ENCODE measurements at places on chromosomes 2 and 18. TPM values are rescaled to one million over a fixed set of nuclear protein-coding genes. Genes with fewer than 3 reads are reported as not detected.

DNA sequence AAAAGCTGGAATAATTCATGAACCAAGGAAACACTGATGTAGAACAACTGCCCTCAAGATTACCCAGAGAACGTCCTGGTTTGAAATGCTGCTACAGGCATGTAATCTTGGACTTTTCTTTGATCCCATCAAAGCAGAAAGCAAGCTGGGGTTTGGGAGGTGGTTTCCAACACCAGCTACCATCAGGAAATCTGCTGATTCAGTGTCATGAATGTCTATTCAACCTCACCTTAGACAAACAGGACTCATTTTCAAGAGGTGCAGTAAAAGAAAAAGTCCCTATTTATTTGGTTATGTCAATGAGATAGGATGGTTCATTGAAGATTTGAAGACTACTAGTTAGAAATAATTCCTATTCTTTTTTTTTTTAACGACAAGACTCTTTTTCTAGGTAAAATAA is 72.7 kb downstream of the NEB start:
- no peak for DNase-seq

GRCh38 chr2:204353823-204354222 is 191.5 kb upstream of the PARD3B start:
- no peak for DNase-seq

DNA sequence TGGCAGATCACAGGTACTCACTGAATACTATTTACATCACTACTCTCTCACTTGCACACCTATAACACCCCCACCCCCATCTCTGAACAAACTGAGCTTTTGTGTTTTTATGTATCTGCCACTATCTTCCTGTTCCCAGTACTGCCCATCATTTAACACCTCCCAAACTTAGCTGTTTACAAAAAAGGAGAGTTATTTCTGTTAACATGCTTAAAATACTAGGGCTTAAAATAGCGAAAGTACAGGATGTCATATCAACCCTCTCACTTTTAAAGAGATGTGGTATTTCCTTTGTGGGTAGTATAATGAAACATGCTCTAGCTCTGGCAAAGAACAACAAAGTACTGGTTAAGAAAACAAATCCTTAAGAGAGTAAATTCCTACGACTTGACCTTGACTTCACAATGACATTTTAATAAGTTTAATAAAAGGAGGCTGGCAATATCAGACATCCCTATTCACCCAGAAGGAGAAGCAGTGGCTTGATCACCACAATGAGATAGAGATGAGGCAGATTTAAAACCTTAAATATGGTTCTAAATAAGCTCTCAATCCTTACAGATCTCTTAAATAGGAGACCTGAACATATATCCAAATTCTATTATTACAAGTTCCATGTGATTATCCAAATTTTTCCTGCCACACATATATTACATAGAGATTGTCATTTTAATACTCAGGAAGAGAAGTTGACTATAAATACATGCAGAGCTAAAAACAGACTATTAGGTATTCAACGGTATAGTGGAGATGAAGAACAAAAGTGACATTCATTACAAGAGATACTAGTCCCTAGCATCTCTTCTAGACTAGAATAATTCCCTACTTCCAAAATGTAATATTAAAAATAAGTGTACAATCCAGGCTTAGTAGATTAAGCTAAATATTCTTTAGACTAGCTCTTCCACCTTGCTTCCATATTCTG is 36.9 kb downstream of the TRAK2 start:
- DNase-seq: no peak

The SERPINB12 gene
- total RNA-seq: not detected

The TMEM247 gene
- total RNA-seq: not detected

DNA sequence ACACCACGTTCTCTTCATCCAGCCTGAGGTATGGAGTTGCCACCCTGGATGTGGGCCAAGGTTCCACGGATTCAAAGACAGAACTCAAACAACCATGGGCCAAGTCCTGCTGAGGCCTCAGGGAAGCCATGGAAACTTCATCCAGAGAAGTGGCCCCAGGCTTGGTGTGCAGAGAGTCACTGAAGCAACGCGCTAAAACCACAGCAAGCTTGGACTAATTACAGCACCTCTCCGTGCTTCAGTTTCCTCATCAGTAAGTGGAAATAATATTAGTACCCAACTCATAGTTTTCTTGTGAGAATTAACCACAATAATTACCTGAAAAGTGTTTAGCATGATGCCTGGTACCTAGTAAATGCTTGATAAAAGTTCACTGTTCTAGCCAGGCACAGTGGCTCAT is 19.2 kb upstream of the AP1S3 start:
- no peak for DNase-seq

DNA sequence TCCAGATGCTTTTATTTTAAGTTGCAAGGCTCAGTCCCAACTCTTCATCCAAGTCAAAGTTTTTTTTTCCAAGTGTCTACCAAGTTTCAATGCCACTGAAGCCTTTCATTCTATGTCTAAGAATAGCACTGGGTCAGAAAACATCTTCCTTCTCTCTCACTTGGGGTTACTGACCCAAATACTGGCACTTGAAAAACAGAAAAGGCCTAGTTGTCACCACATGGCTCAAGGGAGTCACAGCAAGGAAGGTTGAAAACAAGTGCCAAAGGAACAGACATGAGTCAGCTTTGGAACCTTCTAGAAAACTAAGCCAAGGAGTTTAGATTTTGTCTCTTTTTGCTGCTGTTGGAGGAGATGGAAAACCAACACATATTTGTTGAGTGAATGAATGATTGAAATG is 146.5 kb downstream of the COPS8 start:
- DNase-seq: no peak

GRCh38 chr2:13813236-13813635 is 819.3 kb upstream of the LRATD1 start:
- DNase-seq: peak; percentile 41

GRCh38 chr2:177398791-177399190 is 6.2 kb downstream of the AGPS start:
- no peak for DNase-seq

The CCDC85A gene
- total RNA-seq: 2.6 TPM

DNA sequence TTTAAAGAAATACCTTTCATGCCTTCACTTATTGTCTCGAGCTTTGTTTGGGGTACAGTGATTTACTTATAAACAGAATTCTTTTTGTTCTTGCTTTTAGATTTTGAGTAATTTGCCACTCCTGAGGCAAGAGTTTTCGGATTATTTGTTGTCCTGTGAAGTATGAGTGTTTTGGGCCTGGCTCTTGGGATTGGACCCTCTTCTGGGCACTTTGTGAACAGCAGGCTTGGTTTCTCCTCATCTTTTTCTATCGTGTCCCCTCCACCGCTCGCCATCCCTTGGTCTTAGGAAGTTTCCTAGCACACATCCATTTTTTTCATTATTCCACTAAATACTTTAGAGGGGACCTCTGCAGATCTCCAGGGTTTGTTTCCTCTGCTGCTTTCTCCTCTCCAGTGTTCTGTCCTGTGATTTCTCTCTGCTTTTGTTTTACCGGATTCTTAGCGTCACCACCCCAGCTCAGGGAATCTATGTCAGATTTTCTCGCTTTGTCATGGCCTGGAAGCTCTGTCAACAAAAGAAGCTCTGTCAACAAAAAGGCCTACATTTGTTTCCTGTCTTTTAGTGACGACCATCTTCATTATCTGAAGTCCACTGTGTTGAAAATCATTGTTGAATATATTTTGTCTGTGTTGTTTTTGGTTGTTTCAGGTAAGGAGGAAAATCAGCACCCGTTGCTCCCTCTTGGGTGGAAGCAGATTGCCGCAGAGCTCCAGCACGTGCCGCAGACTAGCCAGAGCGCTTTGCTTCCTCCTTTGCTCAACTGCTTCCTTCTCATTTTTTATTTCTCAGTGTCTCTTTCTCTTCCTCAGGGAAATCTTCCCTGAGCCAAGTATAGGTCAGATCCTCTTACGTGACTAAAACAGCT is 27.8 kb downstream of the ANKRD62 start:
- no peak for DNase-seq

The ZSWIM2 gene
- not detected for total RNA-seq

DNA sequence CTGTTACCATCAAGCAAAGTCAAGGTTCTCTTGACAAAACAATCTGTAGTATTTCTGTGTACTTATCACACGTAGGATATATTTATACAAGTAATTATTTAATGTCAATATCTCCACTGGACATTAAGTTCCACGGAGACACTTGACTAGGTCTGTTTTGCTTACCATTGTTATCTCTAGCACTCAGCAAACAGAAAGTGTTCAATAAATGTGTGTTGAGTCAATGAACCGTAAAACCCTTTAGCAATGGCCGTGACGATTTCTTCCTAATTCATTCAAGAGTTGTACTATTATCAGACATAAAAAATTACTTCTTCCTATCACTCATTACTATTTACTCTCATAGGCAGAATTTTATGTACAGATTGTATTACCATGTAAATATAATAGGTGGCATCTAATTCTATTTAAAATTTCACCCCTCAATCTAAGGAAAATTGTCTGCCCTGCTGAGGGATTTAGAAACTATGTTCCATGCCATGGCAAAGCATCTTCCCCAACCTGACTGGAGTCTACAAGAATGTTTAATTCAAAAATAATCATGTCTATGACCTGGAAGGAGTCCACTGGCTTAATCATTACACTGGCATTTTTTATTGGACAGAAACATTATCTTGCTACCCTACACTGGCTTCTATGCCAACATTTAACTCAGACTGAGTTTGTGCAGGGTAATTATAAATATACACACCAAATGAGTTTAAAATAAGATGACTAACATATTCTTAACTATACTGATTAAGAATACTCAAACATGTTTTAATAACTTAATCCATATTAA is 301.9 kb downstream of the ZEB2 start:
- no peak for DNase-seq

GRCh38 chr2:43175876-43176275 is 50.5 kb downstream of the ZFP36L2 start:
- no peak for DNase-seq

DNA sequence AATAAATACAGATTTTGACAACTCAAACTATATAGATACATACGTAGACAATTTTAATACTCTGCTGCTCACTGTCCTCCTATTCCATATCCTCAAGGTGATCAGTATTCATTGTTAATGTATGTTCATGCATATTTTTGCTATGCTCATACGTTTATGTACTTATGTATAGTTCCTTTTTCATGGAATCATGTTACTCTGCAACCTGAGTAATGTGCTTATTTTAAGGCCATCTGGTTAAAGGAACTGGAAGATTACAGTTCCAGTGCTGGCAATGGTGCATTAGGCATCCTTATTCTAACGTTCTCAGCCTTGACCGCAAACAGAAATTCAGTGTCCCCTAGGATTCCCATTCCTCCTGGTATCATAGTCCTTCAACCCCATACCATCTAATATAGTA is 385.0 kb upstream of the TNP1 start:
- no peak for DNase-seq

- DNase-seq: no peak
Measured at GRCh38 chr18:47847635-47848034, 82.8 kb downstream of the SMAD2 start.

The DNMT3A gene
- 35.7 TPM for total RNA-seq

Measured in Calu3 (cell line).